ENCODE measurements at places on chromosomes 4 and X. TPM values are rescaled to one million over a fixed set of nuclear protein-coding genes. Genes with fewer than 3 reads are reported as not detected.

The TNMD gene
- total RNA-seq, result not detected

DNA sequence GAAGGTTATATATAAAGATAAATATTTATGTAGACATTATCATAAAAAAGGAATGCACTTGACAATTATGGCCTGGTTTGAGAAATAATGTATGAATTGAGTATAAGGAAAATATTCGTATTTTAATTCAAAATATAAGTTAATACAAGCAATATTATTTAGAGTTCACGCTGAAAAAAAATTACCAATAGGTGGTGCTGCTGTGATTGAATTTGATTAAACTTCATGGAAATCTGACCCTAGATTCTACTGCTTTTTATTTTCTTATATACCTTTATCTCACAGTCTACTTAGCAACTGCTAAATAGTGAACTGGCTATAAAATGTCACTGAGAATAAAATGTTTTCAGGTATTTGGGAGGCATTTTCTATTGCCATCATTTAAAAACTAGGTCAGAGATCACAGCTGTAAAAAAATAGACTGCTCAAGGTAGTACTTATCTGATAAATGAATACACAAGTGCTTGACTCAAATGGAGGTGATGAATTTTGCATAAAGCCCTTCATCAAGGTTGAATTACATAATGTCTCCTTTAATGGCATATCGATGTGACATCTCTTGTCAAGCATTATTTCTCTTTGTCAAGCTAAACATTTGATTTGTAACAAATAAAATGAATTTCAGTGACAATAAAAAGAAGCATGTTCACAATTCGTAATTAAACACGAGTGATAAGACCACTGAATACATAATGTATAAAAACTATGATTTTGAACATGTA, 1638.8 kb upstream of the PCDH7 start:
- DNase-seq, result no peak

GRCh38 chr4:5424211-5424610, 284.1 kb downstream of the EVC2 start:
- DNase-seq, result no peak

The CFAP99 gene
- not detected for total RNA-seq

DNA sequence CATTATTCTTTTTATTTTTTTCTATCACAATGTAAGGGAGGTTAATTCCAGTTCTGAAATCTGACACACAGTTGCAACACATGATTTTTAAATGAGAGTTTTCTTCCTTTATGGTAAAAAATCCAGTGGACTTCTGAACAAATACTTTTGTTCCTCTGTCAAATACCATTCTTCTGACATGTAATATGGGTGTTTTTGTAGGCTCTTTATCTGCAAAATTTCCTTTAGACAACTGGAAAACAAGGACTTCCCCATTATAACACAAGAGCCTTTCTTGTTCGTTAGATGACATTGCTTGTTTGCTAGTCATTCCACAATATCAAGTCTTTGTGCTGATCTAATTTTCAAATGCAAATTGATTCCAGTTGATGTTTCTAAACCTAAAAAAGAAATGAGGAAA, 7.7 kb downstream of the FANCB start:
- no peak for DNase-seq

The ZAR1 gene
- total RNA-seq, result not detected

GRCh38 chr4:159142241-159142640, 39.4 kb downstream of the RAPGEF2 start:
- DNase-seq, result no peak

DNA sequence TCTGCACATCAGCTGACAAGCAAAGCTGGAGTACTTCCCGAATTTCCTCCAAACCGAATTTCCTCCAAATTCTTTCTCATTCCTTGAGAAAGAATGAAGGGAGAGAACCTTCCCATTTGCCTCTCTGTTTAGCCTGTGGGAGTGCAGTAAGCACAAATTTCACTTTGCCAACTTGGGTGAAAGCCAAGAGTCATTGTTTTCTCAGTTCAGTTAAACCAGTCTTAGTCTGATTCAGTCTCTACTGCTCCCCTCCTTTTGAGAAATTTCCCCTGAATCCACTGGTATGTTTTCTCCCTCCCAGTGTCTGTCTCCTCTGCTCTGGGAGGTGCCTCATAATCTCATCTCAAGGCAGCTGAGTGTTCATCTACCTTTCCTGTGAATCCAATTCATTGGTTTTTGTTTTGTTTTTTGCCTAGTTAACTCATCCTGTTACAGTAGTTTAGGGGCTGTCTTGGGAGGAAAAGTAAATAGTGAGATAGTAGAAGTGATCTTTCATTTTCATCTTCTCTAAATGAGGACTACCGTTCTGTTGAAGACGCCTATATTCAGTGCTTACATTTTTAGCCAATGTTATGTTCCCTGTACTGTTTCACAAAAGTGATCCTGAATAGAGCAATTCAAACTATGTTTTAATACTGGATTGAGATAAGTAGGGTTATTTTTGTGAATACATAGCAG, 49.0 kb downstream of the SYTL5 start:
- DNase-seq, result no peak

Data from progenitor cell of endocrine pancreas (in vitro differentiated cells).